ENCODE measurements at places on chromosomes 7 and 10.

DNA sequence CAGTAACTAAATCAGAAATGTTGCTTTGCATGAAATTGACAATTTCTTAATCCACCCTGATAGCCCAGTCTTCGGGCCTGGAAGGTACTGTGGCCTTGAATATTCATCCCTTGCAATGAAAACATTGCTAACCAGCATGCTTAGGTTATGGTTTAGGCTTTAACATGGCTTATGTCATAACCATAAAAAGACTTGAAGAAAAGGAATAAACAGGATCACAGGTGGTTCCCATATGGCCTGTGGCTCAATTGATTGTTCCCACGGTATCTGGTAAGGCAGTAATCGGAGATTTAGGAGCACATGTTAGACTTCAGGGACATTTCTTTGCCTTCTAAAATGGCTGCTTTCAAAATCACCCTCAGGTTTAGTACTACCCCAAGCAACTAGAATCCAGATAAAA lies 139.5 kb downstream of the ST7 start:
- DNase-seq = no peak

- DNase-seq = no peak
These were observed 19.2 kb upstream of the ATOH7 start for GRCh38 chr10:68251151-68251550.

DNA sequence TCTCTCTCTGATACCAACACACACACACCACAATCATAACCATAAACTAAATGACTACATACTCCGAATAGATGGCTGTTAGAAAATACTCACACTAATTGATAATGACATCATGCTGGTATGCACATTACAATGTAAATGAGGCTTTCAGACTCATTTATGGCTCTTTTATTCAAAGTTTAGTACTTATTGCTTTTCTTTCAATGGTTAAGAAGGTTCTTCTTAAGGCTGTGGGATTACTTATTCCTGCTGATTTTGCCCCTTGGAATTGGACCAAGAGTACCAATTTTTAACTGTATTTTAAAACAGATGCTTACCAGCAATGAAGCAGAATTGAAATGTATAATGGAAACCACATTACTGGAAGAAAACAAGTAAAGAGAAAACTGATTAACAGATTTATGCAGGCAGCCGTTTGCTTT lies 20.6 kb upstream of the CABCOCO1 start:
- DNase-seq = peak; percentile 31

GRCh38 chr10:29586509-29586908 lies 48.3 kb downstream of the SVIL start:
- no peak for DNase-seq

- no peak for DNase-seq
These were observed 56.7 kb downstream of the NSUN6 start for GRCh38 chr10:18594574-18595156.

- no peak for DNase-seq
These were observed 17.3 kb upstream of the SEMA3C start for GRCh38 chr7:80935991-80936780.
